ENCODE measurements at places on chromosomes 3 and 15.

- DNase-seq = peak; percentile 47
Measured at GRCh38 chr3:76107935-76108570, 322.7 kb upstream of the ZNF717 start.

GRCh38 chr15:52463638-52464037, 65.0 kb downstream of the MYO5A start:
- DNase-seq = no peak

- DNase-seq = no peak
Measured at GRCh38 chr15:99097441-99098410, 7.2 kb upstream of the SYNM start.

DNA sequence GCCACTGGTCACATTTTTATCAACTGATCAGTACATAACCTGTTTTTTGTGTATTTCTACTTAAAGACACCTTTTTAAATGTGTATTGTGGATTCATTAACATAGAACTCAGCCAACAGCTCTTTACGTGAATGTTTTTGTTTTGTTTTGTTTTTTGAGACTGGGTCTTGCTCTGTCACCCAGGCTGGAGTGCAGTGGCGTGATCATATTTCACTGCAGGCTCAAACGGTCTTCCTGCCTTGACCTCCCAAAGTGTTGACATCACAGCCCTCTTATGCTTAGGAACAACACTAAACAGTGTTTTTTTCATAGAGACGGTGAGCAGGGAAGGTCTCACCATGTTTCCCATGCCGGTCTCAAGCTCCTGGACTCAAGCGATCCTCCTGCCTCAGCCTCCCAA, 9.9 kb downstream of the PSMA4 start:
- no peak for DNase-seq

- no peak for DNase-seq
Measured at GRCh38 chr15:36275656-36276055, 303.8 kb upstream of the CDIN1 start.

- DNase-seq = no peak
Measured at GRCh38 chr15:69190091-69190490, 29.7 kb downstream of the GLCE start.

DNA sequence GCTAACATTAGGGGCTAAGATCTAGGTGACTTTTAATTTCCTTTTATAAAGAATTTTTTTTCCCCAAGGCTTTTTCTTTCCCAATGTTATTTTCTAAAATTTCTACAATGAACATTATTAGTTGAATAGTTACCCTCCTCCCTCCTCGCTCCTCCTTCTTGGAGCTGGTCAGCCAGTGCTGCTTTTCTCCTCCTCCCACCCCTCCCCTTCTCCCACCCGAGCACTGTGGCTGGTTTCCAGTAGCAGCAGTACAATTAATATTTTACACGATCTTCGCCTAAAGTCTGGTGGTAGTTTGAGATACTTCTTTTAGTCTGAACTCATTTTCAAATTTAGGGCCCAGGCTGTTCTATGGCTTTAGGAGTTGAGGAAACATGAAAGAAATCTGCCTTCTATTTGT, 41.6 kb downstream of the EEFSEC start:
- DNase-seq = no peak

- DNase-seq = no peak
Measured at GRCh38 chr3:37742574-37743212, 119.0 kb upstream of the CTDSPL start.

GRCh38 chr3:25557694-25558093, 107.0 kb downstream of the TOP2B start:
- DNase-seq = no peak

- DNase-seq = no peak
Measured at GRCh38 chr15:71495398-71495780, 315.0 kb upstream of the NR2E3 start.

GRCh38 chr3:50639055-50639494, 22.1 kb downstream of the MAPKAPK3 start:
- DNase-seq = no peak

DNA sequence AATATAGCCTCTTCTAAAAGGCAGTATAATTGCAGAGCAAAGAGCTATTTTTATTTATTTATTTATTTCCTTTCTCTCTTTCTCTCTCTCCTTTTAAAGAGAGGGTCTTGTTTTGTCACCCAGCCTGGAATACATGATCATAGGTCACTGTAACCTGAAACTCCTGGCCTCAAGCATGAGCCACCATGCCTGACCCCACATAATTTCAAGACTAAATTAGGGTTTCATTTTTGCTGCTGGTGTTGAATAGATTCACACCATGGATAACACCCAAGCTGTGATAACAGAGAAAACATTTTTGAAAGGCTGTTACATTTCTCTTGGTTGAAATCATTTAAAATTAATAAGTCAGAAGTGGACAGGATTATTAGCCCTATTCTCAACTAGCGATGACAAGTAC, 131.6 kb downstream of the LEKR1 start:
- no peak for DNase-seq

DNA sequence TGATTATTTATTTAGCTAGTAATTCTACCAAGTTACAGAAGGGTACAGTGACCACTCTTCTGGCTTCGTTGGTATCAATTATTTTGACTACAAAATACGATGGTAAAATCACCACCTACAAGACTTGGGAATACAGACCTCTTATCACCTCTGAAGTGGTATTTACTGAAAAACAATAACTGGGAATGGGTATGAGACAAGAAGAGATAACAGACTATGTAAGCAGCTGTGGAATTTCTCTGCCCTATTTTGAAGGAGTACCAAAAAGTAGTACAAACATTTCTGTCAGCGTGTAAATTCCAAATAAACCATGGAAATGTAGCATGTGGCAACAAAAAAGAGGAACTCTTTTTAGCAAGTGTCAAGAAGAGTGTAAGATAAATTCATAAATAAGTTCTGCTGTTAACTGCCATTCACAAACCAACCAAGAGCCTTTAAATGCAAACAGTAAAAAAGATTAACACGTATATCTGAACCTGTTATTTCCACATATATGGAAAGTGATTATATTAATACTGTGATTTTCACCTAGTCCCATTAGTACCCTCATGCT, 77.0 kb upstream of the SLC12A8 start:
- no peak for DNase-seq

DNA sequence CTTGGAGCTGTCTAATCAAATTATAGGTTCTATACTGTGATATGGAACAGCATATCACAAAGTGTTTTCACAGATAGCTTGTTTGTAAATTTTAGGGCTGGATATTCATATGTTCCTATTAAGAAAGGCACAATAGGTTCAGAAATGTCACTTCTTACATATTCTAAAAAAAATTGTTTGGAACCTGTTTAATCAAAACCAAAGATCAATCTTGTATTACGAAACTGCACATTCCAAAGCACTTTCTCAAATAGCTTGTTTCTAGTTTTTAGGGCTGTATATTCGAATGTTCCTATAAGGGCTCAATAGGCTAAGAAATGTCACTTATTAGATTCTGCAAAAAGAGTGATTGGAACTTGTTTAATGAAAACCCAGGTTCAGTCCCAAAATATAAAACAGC, 67.4 kb upstream of the OSBPL11 start:
- no peak for DNase-seq

DNA sequence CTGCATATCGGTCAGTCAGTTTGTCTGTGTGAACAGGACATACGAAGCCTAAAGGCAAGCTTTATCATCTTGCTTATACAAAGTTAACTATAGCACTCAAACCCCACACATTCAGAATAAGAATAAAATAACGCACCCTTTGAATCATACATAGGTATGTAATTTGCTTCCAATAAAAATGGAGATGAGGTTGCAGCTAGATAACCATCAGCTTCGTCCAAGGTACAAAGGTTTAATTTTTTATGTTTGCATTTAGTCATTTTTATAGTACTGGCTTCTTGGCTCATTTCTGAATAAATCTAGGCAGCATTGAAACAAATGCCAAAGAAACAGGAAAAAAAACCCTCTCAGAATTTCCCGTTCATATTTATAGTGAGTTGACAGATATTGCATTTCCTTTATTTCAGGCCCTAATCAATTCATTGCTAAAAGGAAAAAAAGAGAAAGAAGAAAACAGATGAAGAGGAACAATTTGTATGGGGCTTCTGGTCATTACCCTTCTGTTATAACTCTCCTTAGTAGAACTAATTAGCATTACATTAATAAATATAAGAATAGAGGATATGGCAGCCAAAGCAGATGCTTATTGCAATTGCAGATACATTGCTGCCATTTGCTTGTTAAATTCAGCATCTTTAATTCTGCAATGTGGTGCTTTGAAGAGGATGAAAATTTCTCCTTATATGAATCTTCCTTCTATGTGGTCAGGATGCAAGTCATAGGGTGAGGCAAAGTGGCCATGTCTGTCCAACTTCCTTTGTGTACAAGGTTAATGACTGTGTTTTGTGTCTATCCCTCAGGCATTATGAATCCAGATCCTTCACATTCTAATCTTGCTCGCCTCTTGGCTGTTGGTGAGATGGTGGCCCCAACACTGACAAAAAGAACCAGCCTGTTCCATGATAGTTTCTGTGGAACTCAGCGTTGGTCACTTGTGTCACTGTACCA, 550.0 kb downstream of the AGBL1 start:
- no peak for DNase-seq

DNA sequence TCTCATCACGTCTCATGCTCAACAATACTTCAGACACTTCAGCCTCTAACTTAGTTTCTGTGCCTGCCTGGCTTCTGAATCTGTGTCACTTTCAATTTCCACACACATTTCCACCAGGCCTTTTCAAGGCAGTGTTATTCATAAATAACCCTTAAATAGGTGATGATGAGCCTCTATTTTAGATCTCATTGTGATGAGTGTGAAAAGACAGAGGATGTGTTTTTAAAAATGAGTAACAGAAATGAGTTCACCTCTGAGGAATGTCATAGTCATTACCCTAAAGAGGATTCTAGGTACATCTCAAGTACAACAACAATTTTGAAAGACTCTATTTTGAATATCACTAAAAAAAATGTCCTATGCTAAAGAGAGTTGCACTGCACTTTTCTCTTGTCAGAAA, 64.6 kb downstream of the STAC start:
- no peak for DNase-seq

GRCh38 chr15:62359416-62359815, 194.3 kb upstream of the C2CD4B start:
- no peak for DNase-seq

DNA sequence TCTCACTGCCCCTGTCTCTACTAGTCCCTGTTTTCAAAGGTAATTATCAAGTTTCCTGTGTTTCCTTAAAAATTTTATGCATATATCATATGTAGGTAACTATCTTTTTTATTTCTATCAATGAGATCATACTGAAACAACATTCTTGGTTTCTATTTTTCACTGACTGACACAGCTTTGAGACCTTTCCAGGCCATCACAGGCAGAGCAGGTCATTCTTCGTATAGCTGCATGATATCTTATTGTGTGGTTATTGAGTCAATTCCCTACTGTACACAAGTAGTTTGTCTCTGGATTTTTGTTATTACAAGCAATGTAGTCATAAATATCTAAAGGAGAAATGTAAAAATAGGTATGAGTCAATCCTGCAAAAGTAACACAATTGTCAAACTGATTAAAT, 169.6 kb downstream of the CFAP20DC start:
- DNase-seq = no peak

DNA sequence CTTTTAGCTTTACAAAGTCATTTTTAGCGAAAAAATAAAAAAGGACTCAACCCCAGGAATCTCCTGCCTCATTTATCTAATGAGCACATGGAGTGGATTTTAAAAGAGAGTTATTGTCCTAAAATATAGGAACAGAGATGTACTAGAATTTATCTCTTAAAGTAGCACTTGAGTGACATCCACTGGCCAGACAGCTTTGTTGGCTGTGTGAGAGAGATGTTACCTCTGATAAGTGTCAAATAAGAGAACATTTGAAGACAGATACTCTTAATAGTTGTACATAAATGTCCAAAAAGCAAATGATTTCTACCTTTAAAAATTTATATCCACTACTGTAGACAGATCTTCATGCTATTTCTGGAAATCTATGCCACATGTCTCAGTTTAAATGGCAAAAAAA, 12.3 kb upstream of the MFSD1 start:
- no peak for DNase-seq

GRCh38 chr3:114608293-114608692, 314.5 kb downstream of the TIGIT start:
- DNase-seq = no peak

GRCh38 chr3:111541911-111542483, at the start of gene CD96:
Gene CD96, plus strand, starts transcription at chr3:111542197. Its CDS starts 52 bp downstream, at chr3:111542249.
- no peak for DNase-seq

GRCh38 chr3:107574650-107575049, 51.9 kb downstream of the BBX start:
- peak; percentile 10 for DNase-seq

- DNase-seq = no peak
Measured at GRCh38 chr3:63751459-63751858, 67.6 kb upstream of the C3orf49 start.

DNA sequence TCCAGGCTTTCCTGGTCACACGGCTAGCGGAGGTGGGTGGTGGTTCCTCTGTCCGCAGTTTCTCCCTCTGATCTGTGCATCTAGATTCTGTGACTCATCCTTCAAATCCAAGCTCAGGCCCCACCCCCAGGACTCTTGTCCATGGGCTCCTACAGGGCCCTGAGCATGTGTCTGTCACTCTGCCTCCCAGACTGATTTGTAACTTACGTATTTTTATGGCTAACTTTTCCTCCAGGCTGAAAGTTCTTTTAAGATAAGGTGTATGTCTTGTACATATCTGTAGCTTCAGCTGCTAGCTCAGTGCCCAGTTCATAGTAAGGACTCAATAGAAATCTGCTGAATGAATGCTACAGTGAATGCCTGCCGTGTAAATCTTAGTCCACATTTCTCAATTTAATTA, 8.0 kb downstream of the ESYT3 start:
- peak; percentile 51 for DNase-seq

DNA sequence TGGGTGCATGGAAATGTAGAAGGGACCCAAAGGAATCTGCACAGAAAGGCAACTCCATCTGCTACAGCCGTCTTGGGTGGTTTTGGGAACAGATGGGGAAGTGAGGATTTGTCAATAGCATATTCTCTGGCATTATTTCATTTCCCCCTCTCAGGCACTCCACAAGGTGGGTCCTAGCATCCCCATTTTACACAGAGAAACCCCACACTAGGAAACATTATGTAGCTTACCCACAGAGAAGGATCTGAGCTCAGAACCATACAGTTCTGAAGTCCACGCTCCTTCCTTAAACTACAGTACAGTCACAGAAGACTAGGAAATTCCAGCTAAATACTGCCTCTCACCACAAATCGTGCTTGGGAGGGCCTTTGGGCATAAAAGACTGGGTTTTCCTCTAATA, 61.2 kb upstream of the CTNNB1 start:
- DNase-seq = no peak

GRCh38 chr3:14605067-14605466, 46.5 kb upstream of the CCDC174 start:
- no peak for DNase-seq

GRCh38 chr15:82566690-82567089, 26.4 kb upstream of the RPS17 start:
- DNase-seq = no peak

Data from iPS-NIHi11 (cell line).